ENCODE measurements at places on chromosomes 3 and 15.

GRCh38 chr3:57973715-57974477 is 34.3 kb upstream of the FLNB start:
- DNase-seq, result no peak

DNA sequence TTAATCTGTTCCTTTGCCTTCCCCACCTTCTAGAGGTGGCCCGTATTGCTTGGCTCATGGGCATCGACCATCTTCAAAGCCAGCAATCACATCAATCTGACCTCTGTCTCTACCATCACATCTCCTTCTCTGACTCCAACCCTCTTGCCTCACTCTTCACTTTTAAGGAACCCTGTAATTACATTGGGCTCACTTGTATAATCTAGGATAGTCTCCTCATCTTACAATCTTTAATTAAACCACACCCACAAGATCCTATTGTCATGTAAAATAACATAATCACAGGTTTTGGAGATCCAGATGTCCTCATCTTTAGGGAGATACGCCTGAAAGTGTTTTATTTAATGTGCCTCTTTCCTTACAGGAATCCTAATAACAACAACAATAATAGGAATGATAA is 234.5 kb downstream of the ERC2 start:
- DNase-seq, result no peak

DNA sequence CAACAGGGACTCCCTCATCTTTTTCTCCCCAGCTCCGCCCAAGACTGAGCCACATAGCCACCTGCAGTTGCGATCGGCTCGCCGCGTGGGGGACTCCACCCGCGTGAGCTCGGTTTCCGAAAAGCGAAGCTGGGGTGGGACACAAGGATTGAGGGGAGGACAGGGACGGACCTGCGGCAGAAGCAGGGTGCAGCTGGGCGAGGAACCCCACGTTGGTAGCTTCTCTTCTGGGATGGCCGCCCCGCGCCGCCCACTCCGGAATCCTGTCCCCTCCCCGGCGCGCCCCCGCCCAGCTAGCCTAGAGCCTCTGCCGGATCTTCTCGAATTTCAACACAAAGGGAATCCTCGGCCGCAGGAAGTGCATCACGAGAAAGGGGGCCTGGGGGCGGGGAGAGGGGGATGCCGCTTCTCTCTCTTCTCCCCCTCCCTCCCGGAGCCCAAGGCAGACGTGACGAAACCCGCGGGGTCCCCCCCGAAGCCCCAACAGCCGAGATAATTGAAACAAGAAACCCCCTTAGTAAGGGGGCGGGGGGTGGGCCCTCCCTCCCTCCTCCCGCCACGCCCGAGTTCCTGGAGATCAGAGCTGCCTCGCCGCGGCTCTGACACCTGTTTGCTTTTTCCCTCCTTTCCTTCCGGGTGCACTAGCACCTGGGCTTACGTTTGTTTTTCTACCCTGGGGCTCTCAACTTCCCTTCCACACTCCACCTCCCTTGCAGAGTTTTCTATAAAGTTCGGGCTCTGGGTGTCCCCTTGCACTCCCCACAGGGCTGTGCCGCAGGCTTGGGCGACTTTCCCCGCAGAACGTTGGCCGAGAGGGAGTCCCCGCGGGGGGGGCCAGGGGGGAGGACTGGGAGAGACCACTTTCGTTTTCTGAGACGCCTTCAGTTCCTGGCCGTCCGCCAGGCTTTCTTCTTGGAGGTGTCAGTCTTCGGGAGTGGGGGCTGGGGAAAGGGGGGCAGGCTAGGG is 1.3 kb upstream of the KCNH8 start:
- peak; percentile 51 for DNase-seq

DNA sequence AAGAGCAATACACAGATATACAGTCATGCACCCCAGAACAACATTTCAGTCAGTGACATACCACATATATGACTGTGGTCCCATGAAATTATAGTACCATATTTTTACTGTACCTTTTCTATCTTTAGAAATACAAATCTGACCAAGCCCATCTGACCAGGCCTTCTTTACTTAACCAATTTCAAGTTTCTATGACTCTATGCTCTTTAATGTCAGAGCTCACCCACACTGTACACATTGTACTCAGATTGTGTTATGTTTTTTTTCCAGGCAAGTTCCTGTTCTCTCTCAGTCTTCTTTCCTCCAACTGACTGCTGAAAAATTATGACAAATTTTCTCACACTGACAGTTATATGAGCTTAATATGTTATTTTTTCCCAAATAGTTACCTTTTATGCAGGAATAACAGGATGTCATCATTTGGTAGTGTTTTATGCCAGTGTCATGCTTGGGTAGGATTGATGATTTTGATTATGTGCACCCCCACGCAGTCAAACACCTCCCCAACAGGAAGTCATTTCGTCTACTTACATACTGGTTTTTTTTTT is 8.0 kb upstream of the CBLB start:
- peak; percentile 38 for DNase-seq

GRCh38 chr3:30418443-30418842 is 188.0 kb upstream of the TGFBR2 start:
- no peak for DNase-seq

GRCh38 chr3:192186498-192186897 is 540.8 kb downstream of the FGF12 start:
- DNase-seq, result no peak

DNA sequence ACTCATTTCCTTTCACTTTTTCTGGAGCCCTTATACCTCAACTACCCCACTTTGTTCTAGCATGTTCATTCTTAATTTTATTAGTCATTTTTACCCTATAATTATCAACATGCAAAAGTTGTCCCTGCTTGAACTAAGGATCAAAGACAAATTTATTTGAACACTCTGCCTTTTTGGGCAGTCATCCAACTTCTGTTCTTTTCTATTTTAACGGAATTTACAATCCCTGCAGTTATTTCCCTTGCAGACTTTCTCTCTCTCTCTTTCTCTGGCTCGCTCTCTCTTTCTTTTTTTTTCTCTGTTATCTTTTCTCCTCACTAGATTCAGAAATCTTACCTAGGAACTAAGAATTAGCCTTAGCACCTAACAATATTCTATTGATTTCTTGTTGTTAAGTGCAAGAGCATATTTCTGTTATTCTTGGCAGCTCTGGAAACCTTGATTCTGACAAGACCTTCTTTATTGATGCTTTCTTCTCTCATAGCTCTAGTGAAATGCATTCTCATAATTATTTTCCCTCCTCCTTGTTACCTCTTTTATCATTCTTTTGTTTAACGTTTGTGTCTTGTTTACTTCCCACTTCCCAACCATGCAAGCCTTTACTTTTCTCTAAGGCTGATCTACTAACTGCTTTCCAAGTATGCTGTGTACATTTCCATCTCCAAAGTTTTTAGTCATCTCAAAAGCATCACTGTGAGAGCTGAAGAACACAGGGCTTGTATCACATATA is 951.6 kb downstream of the DIPK2A start:
- DNase-seq, result no peak

- DNase-seq, result no peak
Observed at GRCh38 chr3:153944084-153944483, 177.1 kb upstream of the ARHGEF26 start.

GRCh38 chr3:139572847-139573672 is 33.5 kb upstream of the RBP1 start:
- DNase-seq, result peak; percentile 28

DNA sequence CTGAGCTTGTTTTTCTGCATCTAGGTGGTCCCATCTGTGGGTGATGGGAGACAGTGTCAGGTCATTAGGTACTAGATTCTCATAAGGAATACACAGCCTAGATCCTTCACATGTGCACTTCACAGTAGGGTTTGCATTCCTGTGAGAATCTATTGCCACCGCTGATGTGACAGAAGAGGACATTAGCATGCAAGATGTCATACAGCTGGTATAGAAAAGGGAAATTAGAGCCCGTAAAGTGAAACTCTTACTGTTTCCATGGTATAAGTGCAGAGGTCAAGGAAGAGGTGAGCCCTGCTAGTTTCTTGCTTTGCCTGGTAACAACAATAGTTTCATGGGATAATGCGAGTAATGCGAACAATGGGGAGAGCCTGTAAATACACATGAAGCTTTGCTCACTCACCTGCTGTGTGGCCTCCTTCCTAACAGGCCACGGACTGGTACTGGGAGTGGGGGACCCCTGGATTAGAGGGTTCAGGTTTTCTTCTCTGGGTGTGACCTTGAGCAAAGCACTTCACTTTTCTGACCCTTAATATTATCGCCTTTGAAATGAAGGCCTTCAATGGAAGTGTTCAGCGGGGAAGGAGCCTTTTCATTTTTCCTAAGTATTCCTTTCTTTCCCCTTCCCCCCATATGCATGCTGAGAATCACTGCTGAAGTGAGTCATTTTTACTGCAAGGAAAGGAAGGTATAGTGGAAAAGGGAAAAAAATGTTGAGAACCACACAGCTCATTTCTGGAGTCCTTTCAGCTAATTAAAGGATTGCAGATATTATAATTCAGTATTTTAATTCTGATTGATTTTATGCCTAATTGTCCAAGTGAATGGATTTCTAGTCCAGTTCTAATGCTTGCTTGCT is 286.4 kb downstream of the UBE2E2 start:
- DNase-seq, result no peak

- DNase-seq, result peak; percentile 69
Observed at GRCh38 chr3:4474683-4475490, 7.8 kb upstream of the SUMF1 start.

DNA sequence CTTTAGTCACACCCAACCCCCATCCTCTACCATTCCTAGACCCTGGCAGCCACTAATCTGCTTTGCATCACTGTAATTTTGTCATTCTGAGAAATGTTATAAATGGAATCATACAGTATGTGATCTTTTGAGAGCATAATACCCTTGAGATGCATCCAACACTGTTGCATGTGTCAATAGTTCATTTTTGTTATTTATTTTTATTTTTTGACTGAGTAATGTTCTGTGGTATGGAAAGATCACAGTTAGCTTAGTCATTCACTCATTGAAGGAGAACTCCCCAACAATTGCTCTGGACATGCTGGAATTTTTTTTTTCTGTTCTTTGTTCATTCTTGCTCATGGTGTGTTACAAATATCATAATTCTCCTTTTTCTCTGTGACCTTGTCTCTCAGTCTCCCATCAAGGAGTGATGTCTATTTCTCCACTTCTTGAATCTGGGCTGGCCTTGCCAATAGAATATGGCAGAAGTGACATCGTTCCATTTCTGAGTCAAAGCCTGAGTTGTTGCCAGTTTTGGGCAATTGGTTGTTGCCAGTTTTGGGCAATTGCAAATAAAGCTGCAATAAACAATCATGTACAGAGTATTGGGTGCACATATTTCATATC is 6.8 kb upstream of the ADPGK start:
- DNase-seq, result no peak

DNA sequence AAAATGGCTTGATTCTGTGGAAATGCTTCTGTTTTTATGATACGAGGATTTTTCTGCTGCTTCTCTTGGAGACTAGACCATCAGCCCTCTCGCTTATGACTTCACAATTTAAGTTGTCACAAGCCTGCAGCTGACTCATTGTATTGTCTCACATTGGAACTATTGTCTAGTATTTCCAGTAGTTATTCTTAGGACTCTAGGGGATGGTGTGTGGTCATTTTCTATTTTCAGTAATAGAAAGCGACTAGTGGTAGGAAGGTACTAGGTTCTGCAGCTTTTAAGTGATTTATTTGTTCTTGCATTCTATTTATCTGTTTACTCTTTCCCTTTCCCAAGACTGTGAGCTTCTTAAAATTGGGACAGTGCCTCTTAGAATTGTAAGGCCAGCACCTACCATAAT is 66.3 kb upstream of the CRTC3 start:
- DNase-seq, result no peak

DNA sequence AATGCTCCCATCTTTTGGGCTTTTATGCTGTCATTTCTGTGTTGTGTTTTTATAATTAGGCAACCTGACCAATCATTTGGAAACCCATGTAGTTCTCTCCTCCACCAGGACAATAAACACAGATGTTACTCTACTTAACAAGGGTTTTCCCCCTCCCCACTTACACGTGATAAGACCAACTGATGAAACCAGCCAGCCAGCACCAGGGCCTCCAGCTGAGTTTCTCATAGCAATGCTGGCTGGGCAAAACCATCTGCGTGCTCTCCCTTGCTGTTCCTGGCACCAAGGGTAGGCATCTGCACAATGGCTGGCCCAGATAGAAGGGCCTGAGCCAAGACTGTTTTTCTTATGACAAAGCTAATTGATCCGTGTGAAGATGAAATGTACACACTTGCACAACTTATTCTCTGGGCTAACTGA is 310.4 kb downstream of the PLCL2 start:
- no peak for DNase-seq

- DNase-seq, result no peak
Observed at GRCh38 chr3:159080821-159081220, 279.0 kb downstream of the MFSD1 start.

DNA sequence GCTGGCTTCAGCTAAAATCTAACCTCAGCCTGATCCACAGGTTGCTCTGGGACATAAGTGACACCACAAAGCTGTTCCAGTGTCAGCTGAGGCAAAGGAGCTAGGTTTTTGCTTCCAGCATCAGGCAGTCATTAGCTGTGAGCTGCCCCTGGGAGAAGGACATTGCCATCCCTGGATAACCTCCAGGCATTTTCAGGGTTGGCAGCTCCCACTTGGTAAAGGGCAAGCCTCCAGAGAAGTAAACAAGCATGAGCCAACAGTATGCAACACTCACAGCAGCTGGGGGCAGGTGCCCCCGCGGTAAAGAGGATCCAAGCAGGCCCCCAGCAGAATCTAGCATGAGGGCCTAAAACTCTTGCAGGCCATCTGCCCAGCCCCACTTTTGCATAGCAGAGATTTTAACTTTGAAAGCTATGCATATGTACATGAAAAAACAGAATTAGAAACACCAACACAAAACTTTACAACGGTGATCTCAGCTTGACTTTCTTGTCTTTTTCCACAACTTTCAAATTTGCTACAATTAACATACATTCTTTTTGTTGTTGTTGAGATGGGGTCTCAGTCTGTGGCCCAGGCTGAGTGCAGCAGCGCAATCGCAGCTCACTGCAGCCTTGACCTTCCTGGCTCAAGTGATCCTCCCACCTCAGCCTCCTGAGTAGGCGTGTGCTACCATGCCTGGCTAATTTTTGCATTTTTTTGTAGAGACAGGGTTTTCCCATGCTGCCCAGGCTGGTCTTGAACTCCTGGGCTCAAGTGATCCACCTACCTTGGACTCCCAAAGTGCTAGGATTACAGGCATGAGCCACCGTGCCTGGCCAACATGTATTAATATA is 83.8 kb upstream of the TPM1 start:
- DNase-seq, result no peak

- peak; percentile 86 for DNase-seq
Observed at GRCh38 chr15:45454814-45455213, 67.7 kb downstream of the SLC30A4 start.

GRCh38 chr15:68333775-68334470 is 56.4 kb downstream of the FEM1B start:
- DNase-seq, result no peak

Data from CD4-positive, alpha-beta T cell treated with Interleukin-4 for 1 hour (primary cell).